ENCODE measurements at places on chromosomes 7 and 10.

GRCh38 chr10:127267442-127267841 lies 71.1 kb upstream of the INSYN2A start:
- no peak for DNase-seq

- peak; percentile 35 for DNase-seq
Observed at GRCh38 chr7:2405601-2406345, 2.4 kb downstream of the CHST12 start.

- no peak for DNase-seq
Observed at GRCh38 chr7:104529567-104529966, 201.2 kb downstream of the LHFPL3 start.

DNA sequence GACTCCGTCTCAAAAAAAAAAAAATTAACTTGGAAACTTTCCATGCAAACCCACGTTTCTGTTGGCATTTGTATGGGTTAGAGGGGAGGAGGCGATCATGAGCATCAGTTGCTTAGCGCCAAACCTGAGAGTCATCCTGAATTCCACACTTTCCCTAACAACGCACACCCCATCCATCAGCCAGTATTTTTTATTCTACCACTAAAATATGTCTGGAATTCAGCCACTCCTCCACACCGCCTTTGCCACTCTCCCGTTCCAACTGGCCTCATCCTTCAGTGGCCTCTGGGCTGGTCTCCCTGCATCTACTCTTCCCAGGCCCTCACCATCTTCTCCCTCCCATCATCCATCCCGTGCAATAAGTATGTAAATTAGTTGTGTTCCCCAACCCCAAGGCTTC lies 4.7 kb upstream of the LMBR1 start:
- DNase-seq: no peak

DNA sequence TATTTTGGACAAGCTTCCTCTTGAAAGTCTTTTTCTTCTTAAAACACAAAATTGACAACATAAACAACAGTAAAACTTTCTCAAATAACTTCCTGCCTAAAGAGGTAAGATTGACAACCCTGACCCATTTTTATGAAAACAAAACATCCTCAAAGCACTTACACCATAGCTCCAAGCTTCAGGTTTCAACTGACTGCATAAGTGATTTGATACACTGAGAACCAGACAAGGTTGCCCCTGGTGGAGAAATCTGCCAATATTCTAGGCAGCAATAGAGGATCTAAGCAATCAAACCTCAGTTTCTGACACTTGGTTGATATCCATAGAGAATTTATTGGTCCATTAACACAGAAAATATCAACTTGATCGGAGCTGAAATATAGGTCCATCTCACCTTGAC lies 147.8 kb downstream of the ELAPOR2 start:
- no peak for DNase-seq

- DNase-seq: no peak
Observed at GRCh38 chr10:77556990-77557601, 80.5 kb downstream of the KCNMA1 start.

DNA sequence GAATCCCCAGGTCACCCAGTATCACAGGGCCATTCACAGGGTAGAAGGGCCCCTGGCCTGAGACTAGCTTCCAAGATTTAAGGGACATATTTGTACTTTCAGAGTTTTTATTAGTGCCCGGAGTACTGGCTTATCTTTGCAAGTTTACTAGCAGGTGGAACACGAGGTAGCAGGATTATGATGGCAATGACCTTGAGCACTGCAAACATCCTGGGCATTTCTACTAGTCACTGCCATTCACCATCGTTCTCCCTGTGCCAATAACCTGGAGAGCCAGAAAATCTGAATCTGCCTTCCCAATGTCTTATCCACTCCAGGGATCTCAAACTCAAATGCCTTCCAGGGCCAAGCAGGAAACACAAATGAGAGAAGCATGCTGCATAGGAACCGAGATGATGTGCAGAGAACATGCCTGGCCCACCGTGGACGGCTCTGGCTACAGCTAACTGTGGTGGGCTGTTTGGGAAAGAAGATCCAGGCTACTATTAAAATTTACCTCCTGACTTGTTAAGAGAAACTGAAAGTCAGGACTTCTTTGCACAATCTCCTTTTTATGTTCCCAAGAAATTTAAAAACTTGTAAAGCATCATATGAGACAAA lies 16.7 kb downstream of the FAM53B start:
- DNase-seq: no peak

Data from activated CD8-positive, alpha-beta memory T cell treated with anti-CD3 and anti-CD28 coated beads for 4 hours (primary cell).